Right renal cortex interstitium (tissue), 3 donors: ENCODE measurements at places on chromosomes 7 and 10. TPM values are rescaled to one million over a fixed set of nuclear protein-coding genes. Genes with fewer than 3 reads are reported as not detected.

The SLIT1 gene
- polyA plus RNA-seq, result 6.7 TPM

The ARHGAP22 gene
- polyA plus RNA-seq, result 1.1 TPM

GRCh38 chr7:1936531-1937251, 266.6 kb downstream of the ELFN1 start:
- DNase-seq, result no peak

- no peak for DNase-seq
Observed at GRCh38 chr10:29970576-29970975, 88.8 kb downstream of the JCAD start.

GRCh38 chr10:34959786-34960185, 130.4 kb downstream of the CUL2 start:
- DNase-seq, result no peak

DNA sequence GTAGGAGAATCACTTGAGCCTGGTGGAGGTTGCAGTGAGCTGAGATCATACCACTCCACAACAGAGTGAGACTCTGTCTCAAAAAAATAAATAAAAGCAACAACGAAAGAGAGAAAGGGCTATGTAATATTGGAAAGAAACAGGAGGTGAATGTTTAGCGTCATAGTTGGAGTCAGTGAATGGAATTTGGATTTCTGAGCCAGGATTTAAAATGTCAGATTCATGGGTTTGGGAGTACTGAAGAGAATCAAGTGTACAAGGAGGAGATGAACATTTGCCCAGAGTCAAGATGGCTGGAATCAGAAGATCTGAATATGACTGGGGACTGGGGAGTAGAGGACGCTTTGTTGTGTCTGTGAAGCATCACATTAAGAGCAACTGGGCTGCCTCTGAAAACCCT, 366.4 kb downstream of the GALNT17 start:
- no peak for DNase-seq

GRCh38 chr10:126599949-126600682, 70.4 kb downstream of the C10orf90 start:
- DNase-seq, result no peak

DNA sequence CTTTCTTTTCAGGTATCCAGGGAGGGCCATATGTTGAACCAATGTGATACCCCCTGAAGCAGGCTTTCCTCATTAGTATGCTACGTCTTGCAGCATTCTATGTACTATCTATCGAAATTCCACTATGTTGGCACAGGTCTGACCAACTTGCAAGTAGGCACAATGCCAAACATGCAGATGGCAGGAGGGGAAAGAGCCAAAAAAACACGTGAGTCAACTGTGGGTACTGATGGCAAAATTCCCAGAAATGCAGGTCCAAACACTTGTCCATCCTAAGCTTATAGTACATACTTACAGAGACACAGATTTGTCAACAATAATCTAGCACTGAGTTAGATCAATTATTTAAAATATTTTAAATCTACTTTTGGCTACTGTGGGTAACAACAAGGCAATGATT, 394.9 kb downstream of the DGKB start:
- no peak for DNase-seq

The NUTM2E gene
- not detected for polyA plus RNA-seq

The PAPOLB gene
- 0.07 TPM for polyA plus RNA-seq

GRCh38 chr10:49180444-49180860, 7.7 kb downstream of the TMEM273 start:
- DNase-seq, result no peak

DNA sequence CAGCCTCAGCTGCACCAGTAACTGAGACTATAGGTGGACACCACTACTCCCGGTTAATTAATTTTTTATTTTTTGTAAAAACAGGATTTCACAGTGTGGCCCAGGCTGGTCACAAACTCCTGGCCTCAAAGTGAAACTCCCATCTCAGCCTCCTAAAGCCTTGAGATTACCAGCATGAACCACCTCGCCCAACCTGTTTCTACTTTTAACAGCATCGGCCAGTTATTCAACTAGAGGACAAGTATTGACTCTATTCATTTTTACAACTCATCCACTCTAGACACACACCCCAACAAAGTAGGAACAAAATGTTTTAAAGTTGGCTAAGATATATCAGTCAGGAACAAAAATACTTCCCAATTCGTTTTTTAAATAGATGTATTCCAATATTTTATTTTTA, 334.8 kb downstream of the PARD3 start:
- no peak for DNase-seq

- no peak for DNase-seq
Observed at GRCh38 chr7:156654511-156655234, 14.1 kb downstream of the RNF32 start.

DNA sequence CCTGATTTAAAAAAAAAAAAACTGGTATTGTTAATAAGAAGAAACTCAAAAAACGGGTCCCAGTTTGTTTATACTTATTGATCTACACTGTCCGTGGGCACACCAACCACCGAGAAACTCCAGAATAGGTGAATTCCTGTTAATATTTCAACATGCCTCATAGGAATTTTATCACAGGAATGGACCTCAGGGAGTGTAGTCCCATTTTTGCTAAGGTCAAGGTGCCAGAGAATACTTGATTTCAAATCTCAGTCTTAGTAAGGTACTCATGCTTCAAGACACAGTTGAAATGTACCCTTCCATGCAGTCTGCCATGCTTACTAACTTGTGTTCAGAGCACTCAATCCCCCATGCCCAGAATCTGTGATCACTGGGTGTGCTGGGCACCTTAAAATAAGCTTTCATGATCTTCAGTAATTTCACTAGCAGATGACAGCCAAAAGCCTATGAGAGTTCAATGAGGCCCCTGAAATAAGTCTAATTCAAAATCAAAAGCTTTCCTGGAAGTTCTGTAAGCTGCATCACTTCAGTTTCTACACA, 385.7 kb downstream of the TNS3 start:
- no peak for DNase-seq

- DNase-seq, result no peak
Observed at GRCh38 chr10:36280321-36280741, 638.2 kb upstream of the FZD8 start.

The WDFY4 gene
- polyA plus RNA-seq, result 1.6 TPM

- DNase-seq, result no peak
Observed at GRCh38 chr7:30681815-30682211, 443 bp downstream of the CRHR2 start.

DNA sequence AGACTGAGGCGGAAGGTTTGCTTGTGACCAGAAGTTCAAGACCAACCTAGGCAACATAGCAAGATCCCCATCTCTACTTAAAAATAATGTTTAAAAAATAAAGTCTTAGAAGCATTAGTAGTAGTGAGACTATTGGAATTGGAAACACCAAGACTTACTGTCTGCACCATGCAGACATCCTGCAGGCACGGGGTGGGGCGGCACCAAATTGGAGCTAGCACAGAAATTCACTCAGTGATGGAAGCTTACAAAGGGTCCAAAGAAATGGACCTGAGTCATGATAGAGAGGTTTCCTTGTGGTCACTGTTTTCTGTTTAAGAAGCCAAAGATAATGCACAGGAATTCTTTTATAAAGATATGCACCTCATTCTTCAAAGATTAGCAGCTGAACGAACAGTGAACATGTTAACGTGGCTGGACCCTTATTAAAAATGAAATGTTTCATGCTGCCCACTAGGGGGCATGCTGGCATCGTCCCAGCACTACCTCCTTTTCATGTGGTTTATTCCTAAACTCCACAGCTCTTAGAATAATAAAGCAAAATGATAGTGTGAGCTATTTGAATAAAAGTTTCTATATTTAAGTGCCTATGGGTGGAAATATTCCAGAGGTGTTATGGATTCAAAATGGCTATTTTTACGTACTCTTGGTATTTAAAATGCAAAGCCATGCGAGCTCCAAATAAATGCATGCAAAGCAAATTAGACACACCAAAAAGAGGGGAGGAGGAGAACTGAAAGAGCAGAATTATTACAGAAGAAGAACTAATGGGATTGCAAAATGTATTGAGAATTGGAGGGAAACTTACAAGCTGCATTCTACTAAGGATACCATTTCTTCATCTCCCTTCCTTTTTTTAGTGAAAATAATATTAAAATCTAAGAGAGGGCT, 28.6 kb downstream of the PDSS1 start:
- peak; percentile 18 for DNase-seq

- DNase-seq, result no peak
Observed at GRCh38 chr7:122768827-122769226, 66.1 kb upstream of the RNF148 start.

The KIF5B gene
- polyA plus RNA-seq, result 165 TPM

The AS3MT gene
- polyA plus RNA-seq, result 19.2 TPM

DNA sequence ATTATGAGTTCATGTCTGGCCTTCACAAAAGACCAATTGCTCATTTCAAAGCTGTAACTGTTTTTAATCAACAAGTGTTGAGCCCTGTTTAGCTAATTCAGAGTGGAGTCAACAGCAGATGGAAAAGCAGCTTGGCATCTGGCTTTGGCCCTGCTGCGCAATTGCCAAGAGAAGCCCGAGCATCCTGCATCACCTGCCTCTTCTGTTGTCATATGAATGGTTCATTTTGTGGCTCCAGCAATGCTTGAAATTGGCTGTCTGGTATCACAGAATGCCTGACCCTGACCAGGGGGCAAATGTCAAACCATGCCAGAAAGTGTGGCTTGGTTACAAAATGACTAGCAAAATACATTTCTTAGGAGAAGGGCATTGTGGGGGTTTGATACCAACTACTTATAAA, 296.5 kb upstream of the PHF14 start:
- no peak for DNase-seq

- peak; percentile 62 for DNase-seq
Observed at GRCh38 chr10:31134311-31134952, 102.8 kb upstream of the ZNF438 start.

GRCh38 chr7:29987083-29987482, 2.5 kb downstream of the SCRN1 start:
- no peak for DNase-seq

GRCh38 chr7:79489371-79489770, 35.9 kb upstream of the MAGI2 start:
- no peak for DNase-seq

The CAMK2G gene
- polyA plus RNA-seq, result 22.6 TPM

DNA sequence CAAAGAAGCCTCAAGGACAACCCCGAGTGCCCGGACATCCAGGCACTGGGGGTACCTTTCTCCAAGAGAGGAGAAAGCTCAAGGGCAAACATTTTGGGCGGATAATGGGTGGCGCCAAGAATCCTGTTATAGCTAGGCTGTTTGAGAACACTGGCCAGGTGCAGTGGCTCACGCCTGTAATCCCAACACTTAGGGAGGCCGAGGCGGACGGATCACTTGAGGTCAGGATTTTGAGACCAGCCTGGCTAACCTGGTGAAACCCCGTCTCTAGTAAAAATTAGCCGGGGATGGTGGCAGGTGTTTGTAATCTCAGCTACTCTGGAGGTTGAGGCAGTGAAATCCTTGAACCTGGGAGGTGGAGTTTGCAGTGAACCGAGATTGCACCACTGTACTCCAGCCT, 25.2 kb upstream of the UNC5B start:
- no peak for DNase-seq

- no peak for DNase-seq
Observed at GRCh38 chr7:81218480-81219106, 299.7 kb upstream of the SEMA3C start.

GRCh38 chr10:97267671-97268070, 24.8 kb downstream of the ARHGAP19 start:
- no peak for DNase-seq

DNA sequence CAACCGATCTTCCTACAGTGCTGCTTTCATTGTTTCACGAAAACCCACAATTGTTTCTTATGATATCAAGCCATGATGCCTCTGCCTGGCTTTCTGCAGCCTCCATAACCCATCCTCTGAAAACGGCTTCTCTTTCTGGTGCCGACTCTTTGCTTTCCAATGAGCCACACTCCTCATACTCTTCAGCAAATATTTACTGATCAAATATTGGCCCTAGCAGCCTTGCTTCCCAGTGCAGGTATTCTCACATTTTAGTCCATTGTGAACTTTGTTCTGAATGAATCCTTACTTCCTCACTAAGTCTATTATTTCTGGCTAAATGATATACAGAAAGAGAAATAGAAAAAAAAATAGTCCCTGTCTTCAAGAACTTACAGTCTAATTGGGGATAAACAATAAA, 35.5 kb downstream of the LAMB1 start:
- DNase-seq, result no peak
